Muscle of arm (tissue), 14 donors: ENCODE measurements at places on chromosomes 5 and 9.
A peak's percentile ranks its signal among the peaks of the same experiment; 100 is the strongest.

- DNase-seq = no peak
Measured at GRCh38 chr9:89357331-89358197, 39.3 kb downstream of the SECISBP2 start.

DNA sequence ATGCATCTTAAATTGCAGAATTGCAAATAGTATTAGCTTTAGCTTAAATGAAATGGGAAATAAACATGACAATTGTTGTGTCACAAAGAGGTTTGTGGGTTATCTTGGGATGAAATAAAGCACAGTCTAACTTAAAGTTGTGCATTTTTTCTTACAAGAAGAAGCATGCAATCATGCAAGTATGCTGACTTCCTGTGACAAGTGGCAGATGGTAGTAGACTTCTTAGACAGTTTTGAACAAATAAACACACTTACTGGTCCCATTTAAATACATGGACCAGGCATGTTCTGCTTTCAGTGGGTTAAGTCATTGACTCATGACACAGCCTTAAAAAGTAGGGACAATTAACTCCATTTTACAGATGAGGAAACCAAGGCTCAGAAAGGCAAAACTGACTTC lies 15.9 kb upstream of the C5orf63 start:
- no peak for DNase-seq

DNA sequence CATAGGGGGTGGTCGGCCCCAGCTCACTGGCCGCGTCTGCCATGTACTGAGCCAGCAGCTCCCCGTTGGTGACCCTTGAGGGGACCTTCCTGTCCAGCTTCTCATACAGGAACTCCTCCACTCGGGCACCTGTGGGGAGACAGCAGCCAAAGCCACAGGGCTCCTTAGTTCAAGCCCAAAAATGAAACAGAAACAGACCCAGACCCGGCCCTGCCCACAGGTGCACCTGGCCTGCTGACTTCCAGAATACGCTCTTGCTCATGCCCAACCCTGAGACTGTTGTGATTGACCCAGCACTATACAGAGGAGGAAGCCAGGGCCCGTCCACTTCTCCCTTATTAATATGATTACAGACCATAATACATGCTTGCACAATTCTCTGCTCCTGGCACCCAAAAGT lies 7.0 kb downstream of the SH3GLB2 start:
- DNase-seq = no peak

- no peak for DNase-seq
Measured at GRCh38 chr9:107712390-107712789, 222.8 kb upstream of the KLF4 start.

GRCh38 chr5:76717222-76718083 lies 1.5 kb downstream of the F2R start:
- no peak for DNase-seq

GRCh38 chr9:136791516-136792276 lies 552 bp downstream of the TMEM141 start:
- no peak for DNase-seq

DNA sequence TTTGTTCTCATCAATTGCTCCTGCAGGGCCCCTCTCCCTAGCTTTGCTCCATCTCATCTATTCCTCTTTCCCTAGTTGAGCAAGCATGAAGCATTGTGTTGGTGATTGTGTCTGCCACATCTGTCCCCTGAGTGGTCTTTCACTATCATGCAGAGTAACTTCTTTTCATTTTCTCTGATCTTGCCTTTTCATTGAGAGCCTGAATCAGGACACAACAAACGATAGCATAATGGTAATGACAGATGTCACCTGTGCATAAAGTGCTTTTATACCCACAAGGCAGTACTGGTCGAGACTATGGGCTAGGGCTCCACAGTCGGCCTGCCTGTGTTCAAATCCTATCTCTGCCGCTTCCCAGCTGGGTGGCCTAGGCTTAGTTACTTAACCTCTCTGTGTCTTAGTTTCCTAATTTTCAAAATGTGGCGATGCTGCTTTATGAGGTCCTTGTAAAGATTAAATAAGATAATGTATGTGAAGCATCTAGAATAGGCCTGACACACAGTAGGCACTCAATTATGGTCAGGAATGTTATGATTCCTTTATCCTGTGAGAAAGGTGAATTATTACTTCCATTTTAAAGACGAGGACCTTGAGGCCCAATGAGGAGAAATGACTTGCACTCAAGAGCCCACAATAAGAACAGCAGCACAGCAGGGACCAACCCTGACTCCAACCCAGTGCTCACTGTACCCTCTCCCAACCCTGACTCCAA lies 137.1 kb upstream of the ZNF618 start:
- no peak for DNase-seq

DNA sequence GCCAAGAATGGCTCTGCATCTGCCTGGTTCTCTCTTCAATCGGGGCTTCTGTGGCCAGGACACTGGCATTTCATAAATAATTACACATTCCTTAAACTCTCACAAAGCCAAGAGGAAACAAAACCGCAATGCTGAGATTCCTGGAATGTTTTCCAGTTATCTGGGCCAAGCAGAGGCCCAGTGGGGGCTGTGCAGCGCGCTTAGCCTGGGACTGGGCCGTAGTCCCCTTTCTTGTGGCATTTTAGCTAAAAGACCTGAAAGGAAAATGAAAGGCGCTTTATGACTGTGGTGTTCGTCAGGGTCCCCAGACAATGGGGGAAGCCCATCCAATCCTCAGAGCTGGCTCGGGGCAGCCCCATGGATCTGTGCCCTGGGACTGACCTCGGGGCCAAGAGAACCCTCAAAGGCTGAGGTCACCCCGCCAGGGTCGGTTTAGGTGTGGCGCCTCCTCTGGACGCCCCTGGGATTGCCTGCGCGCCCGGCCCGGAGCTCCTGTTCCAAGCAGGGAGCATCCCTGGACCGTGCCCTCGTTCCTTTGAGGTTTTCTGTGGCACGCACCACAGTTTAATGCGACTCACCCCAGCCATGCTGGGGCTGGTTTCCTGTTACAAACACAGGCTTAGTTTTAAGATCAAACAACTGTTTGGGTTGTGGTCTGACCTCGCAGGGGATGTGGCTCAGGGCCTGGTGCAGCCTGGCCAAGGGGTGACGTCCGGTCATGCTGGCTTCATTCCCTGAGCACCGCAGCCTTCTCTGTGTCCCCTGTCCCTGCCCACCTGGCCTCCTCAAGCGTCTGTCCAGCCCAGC lies 51.5 kb upstream of the NKD2 start:
- DNase-seq = peak; percentile 76

GRCh38 chr9:15103290-15103689 lies 193.1 kb upstream of the FREM1 start:
- DNase-seq = no peak

DNA sequence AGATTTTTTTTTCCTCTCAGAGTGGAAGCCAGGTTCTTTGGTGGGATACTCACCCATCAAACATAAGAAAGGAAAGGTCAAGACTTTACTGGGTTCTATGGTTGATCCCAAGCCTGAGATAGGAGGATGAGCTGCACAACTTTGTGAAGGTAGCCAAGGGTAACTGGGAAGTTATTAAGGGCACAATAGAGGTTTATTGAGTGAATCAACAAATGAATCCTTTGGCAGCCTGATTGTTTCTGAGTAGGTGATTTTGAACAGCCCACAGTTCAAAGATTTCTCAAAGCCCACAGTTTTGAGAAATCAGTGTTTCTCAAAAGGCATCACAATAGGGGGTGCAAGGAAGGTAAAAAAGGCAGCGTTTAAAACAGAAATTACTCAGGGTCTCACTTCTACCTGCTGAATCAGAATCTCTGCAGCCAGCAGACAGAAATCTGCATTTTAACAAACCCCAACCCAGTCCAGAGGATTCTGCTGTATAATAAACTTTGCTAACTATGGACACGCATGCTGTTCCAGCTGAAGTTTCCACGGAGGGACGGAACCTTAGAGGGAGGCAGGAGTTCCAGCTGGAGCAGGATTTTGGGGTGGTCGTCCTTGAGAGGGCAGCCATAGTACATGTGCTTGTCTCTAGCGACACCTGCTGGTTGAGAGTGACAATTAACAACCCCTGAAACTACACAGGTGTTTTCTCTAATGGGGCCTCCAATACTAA lies 32.7 kb upstream of the FSD1L start:
- peak; percentile 67 for DNase-seq

- peak; percentile 66 for DNase-seq
Measured at GRCh38 chr9:109816490-109816889, 36.5 kb downstream of the PALM2AKAP2 start.

GRCh38 chr5:181199881-181200638 lies 4.9 kb downstream of the TRIM7 start:
- no peak for DNase-seq

DNA sequence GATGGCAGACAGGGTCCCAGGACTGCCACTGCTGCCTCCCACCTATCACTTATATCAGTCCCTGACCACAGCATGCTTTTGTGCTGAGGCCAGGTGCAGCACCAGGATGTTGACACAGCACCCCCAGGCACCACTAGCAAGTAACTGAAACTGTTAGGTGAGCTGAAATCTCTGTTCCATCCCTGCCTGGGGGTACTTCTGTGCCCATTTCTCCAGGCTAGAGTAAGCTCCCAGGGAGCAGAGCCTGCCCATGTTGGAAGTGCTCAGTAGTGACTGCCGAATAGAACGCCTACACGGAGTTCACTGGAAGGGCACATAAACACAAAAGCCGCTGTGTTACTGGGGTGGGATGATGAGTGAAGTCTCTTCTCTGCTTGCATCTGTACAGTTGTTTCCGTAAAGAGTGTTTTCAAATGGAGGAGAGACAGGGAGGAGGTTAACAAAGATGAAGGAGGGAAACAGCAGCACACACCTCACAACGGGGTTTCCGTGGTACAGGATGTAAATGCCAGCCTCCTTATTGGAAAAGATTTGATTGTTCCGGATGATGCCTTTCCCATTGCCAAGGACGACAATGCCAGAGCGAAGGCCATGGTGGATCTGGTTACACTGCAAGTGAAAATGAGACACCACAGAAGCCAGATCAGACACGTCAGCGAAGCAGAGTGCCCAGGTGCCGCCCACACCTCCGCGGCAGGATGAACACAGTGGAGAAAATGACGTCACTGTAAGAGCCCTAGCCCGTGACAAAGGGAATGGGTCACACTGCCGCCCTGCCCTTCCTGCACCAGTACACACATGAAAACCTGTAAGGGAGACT lies 43.1 kb downstream of the POLR1E start:
- no peak for DNase-seq

DNA sequence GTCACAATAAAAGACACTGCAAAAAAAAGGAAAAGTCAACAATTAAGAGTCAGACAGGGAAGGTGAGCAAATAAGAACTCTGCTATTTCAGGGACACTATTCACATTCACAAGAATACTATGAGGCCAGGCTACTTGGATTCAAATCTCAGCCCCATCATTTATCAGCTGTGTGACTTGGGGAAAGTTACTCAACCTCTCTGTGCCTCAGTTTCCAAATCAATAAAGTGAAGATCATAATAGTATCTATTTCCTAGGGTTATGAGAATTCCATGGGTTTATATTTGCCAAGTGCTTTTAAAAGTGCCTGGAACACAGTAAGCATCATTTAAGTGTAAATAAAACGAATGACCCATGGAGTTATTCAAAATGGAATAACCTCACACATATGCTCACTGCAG lies 56.4 kb downstream of the ALDH7A1 start:
- DNase-seq = no peak

- peak; percentile 18 for DNase-seq
Measured at GRCh38 chr9:24698881-24699518, 153.3 kb upstream of the IZUMO3 start.

DNA sequence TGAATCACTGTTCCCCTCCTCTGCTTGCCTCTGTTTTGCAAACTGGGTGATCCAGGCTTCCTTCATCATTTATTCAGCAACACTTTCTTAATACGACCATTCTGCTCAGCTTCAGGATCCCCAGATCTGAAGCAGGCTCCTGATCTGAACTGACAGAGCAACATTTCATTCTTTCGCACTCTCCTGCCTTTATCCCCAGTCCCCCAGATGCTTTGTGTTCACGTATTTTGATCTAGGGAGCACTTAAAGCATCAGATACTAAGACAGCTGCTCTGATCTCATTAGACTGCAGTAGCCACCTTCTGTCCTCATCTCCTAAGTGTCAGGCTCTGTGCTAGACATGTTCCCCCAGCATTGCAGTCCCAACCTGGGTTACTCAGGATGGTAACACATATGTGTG lies 158.0 kb downstream of the TRIO start:
- DNase-seq = no peak

- DNase-seq = no peak
Measured at GRCh38 chr5:134608555-134608954, 24.1 kb downstream of the SAR1B start.

DNA sequence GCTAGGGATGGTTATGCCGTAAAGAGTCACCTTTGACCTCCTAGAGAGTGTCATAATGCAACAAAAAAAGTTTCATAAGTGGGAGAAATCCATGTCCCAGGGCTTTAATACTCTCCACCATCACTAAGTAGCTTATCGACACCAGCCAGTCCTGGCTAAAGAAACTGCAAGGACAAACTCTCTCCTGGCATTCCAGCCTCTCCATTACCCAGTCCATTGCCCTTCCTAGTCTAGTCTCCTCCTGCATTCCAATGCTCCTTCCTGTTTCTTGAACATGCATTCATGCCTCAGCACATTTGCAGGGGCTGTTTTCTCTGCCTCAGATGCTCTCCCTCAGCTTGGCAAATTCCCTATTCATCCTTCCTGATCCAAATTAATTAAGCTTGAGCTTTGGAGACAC lies 364.1 kb downstream of the BRINP1 start:
- no peak for DNase-seq

DNA sequence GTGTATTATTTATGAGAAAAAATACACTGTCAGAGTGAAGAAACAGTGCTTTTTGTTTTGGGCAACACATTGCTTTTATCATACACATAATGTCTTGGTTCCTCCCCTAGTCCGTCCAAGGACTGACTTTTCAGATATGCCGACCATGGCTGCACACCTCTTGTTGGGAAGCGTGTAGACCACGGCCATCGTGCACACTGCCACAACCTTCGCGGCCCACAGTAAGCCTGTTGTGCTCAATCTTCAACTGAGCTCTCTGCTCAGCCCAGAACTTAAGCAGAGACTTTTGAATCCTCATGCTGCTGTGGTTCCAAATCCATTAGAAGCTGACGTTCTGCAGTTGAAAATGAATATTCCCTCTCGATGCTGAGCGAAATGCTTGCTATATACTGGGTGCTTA lies 157.6 kb upstream of the IRX2 start:
- DNase-seq = no peak

- DNase-seq = no peak
Measured at GRCh38 chr5:133564921-133565565, 47.3 kb downstream of the FSTL4 start.
